AG04449 (cell line): ENCODE measurements at places on chromosomes 3 and 15.

DNA sequence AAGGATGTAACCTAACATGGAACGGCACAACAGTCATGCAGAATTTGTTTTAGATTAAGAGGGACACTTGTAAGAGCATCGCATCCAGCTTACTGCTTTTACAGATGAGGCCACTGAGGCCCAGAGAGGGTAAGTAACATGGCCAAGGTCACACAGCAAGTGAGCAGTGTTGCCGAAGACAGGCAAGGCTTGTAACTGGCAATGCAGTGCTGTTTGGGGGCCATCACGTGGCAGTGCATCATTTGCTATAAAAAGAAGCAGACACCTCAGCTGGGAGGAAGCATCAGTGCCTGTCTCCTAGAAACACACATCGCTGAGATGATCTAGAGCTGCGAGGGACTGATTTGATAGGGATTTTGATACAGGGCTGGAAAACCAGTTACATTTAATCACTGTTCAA, 108.2 kb upstream of the PROK2 start:
- DNase-seq, result no peak

GRCh38 chr15:28131400-28131799, 32.3 kb upstream of the OCA2 start:
- DNase-seq, result no peak

DNA sequence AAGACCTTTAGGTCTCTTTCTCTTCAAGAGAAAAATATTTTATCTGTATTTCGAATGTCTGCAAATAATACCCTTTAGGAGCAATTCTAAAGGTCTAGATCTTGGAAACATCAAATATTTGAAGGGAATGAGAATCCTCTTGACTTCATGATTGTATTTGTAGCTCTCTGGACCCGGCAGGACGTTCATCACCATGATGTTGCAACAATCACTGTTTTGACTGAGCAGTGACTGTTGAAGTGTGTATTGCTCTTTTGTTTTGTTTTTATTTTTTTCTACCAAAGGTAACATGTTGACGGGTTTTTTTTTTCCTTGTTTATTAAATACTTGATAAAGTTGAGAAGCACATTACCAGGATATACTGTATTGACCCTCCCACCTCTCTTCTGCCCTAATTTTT, 55.3 kb upstream of the CCR4 start:
- DNase-seq, result no peak

DNA sequence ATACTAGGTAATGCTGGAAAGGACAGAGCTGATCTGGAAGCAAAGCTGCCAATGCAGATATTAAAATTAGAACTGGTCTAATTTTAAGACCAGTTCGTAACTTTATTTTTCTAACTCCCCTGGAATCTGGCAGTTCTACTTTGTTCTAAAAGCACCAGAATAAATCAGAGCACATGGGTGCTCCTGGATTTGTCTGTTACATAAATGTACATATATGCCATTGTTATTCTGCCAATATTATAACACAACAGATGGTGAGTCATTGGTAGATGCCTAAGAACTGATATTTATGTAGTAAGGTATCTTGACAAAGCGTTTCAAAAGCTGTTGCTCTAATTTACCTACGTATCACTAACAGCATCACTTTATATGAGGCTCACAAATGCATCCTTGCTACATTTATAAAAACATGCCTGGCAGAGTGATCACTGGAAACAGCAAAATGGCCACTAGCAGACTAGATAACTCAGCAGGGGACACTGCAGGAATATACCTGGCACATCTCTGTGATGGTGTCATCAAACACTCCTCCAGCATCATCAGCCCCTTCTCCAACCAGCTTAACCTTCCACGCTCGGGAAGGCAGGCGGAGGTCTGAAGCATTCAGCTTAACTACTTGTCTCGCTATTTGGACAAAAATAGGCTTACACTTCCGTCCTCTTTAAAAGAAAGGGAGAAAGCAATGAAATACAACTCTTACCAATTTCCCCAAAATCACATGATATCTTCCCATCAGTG, 26.2 kb downstream of the FBXL22 start:
- DNase-seq, result no peak

GRCh38 chr3:42721690-42722089, 19.1 kb upstream of the HHATL start:
- DNase-seq, result no peak
